Liver (tissue), 10 donors: ENCODE measurements at places on chromosomes 16 and 17.
A peak's percentile ranks its signal among the peaks of the same experiment; 100 is the strongest.

DNA sequence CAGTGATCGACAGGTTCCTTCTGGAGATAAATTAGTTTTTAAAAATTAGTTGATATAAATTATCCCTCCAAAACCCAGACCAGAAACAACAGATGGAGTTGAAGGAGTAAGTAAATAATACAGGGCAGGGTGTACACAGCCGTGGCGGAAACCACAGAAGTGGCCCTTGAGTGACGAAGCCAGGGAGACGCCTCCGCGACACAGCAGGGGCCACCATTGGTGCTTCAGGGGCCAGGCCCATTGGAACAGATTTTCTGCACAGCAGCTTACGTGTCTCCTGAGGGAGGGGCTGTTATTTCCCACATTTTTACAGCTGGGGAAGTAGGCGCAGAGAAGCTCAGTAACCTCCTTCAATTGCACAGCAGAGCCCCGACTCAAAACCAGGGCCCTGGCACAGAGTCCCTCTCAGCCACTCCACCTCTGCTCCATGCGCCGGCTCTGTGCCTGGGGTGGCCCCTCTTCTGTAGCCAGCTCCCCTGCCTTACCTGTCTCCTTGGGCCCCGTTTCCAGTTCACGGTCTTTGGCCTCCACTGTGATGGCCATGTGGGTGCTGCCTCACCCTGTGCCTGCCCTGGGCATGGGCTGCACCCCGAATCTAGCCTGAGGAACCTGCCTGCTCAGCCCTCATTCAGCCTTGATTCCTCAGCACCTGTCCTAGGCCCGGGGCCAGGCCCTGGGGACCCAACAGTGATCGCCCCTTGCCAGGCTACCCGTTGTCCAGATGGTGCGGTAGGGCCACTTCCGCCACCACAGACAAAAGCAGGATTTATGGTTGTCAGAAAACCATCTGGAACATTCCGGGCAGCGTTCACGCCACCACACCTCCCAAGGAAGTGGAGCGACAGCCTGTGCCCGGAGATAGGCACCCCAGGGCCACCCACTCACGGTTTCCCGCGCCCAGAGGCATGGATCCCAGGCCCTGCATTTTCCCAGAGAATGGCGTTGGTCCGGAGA lies 128.5 kb upstream of the GSE1 start:
- H3K27ac ChIP-seq, result no peak overlapping the region
- no peaks in the 10 kb centered on the region for H3K27me3 ChIP-seq
- H3K4me1 ChIP-seq, result no peaks in the 10 kb centered on the region
- H3K4me3 ChIP-seq, result no peak overlapping the region
- no peak for DNase-seq

DNA sequence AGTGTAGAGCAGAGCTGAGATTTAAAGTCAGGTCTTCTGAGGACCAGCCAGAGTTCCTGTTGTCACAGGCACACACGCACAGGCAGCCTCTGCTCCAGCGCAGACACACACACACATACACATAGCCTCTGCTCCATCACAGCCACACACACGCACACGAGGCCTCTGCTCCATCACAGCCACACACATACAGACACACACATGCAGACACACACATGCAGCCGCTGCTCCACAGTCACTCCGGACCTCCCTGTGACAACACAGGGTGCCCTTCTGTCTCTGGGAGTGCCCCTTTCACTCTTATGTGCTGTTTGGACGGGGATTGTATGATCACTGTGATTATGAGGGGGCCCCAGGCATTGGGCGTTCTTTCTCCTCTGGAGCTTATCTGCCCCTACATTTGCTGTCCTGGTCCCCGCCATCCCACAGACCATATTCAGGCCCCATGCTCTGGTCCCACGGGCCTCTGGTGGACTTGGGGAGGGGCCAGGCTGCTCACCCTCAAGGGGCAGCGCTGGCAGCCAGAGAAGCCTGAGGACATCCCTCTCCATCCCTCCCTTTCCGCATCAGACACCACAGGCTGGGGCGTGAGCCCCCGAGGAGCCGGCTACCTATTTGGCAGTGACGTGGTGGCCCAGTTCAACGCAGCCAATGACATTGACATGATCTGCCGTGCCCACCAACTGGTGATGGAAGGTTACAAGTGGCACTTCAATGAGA lies 7.5 kb downstream of the TBX6 start:
- H3K27ac ChIP-seq, result no peak overlapping the region
- H3K27me3 ChIP-seq, result no peaks in the 10 kb centered on the region
- no peak for DNase-seq
- H3K4me1 ChIP-seq, result peaks cover 1% of the 10 kb centered on the region

- H3K27me3 ChIP-seq, result no peaks in the 10 kb centered on the region
- peaks cover 4% of the 10 kb centered on the region for H3K4me1 ChIP-seq
- H3K4me3 ChIP-seq, result no peak overlapping the region
- H3K27ac ChIP-seq, result no peak overlapping the region
- no peaks in the 10 kb centered on the region for H3K36me3 ChIP-seq
These were observed 206.8 kb downstream of the PRKCA start for GRCh38 chr17:66508896-66509844.

DNA sequence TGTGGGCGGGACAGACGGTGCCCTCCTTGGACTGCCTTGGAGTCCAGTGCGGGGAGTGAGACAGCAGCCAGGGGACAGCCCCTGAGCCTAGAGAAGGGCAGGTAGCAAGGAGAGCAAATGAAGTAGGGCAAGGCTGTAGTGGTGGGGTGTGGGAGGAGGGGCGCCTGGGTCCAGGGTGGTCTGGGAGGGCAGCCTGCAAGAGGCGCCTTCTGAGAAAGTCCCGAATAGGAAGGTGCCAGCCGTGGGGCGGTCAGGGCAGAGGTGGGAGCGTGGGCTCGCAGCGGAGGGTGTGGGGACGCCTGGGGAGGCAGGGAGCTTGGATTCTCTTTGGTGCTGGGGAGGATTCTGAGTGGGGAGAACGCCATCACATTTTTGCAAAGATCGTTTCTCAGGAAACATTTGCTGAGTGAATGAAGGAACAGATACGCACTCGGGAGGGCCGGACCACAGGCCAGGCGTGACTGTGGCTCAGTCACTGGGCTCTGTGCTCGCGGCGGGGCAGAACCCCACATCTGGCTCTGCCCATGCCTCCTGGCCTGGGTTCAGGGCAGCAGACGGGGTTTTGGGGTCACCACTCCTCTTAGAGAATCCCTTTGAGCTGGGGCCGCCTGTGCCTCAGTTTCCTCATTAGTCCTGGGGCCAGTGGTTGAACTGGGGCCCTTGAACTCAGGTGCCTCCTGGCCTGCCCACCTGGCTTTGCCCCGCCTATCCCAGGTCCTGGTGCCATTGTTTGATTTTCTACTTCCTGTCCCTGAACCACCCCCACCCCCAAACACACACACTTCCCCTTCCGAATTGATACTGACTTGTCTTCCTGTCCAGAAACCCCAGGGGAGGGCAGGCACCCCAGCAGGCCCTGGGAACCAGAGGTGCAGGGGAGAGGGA lies 4.2 kb downstream of the SNN start:
- no peaks in the 10 kb centered on the region for H3K36me3 ChIP-seq
- H3K4me1 ChIP-seq, result peaks cover 6% of the 10 kb centered on the region
- peak overlapping the region; percentile 26 for H3K27ac ChIP-seq
- no peak overlapping the region for H3K4me3 ChIP-seq

- H3K36me3 ChIP-seq, result no peaks in the 10 kb centered on the region
- H3K27ac ChIP-seq, result no peak overlapping the region
- H3K4me3 ChIP-seq, result no peak overlapping the region
- H3K27me3 ChIP-seq, result no peaks in the 10 kb centered on the region
- DNase-seq, result no peak
These were observed 66.7 kb downstream of the PPM1E start for GRCh38 chr17:58822148-58823050.

GRCh38 chr17:77704048-77704815 lies 254.3 kb upstream of the TNRC6C start:
- no peaks in the 10 kb centered on the region for H3K27me3 ChIP-seq
- DNase-seq, result no peak
- no peaks in the 10 kb centered on the region for H3K4me1 ChIP-seq
- no peak overlapping the region for H3K27ac ChIP-seq
- H3K36me3 ChIP-seq, result peaks cover 3% of the 10 kb centered on the region
- H3K4me3 ChIP-seq, result no peak overlapping the region

- no peak for DNase-seq
- no peak overlapping the region for H3K4me3 ChIP-seq
These were observed 195.8 kb downstream of the IRX5 start for GRCh38 chr16:55126456-55126855.

DNA sequence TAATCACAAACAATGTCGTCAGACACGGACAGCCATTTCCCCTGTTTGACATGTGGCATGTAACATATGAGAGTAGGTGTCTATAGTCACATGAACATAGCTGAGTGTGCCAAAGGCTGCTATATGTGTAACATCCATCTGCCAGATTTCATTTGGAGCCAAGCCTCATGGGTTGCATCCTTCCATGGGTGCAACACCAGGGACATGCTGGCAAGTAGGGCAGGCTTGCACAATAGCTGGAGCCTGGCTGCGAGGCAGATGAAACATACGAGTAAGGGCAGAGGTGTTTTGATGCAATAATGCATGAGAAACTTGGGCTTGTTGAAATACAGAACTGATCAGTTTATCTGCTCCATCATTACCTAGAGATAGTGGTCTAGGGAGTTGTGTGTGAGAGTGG lies 9.0 kb upstream of the ZNF689 start:
- H3K27me3 ChIP-seq, result no peaks in the 10 kb centered on the region
- H3K4me3 ChIP-seq, result no peak overlapping the region
- peak overlapping the region; percentile 68 for H3K27ac ChIP-seq
- DNase-seq, result no peak
